ENCODE measurements at places on chromosomes 6 and 20. TPM values are rescaled to one million over a fixed set of nuclear protein-coding genes. Genes with fewer than 3 reads are reported as not detected.

Gene IL17F
- not detected for polyA plus RNA-seq

Gene LY86
- 1.4 TPM for polyA plus RNA-seq

Gene ARFRP1
- polyA plus RNA-seq: 25.3 TPM

Gene LY6G6C
- polyA plus RNA-seq: 0.62 TPM

Gene MLN
- polyA plus RNA-seq: not detected

Gene MYH7B
- polyA plus RNA-seq: 114 TPM

Gene MUC21
- polyA plus RNA-seq: not detected

Gene EEF1A1
- 23,811 TPM for polyA plus RNA-seq

All from forelimb muscle (tissue), 1 donor.